MG63 (cell line): ENCODE measurements at places on chromosomes 5 and 9. TPM values are rescaled to one million over a fixed set of nuclear protein-coding genes. Genes with fewer than 3 reads are reported as not detected.

GRCh38 chr9:97411789-97412625 is at the start of gene TDRD7:
TSS of gene TDRD7 (plus strand) at chr9:97412096. CDS start at chr9:97428466, 16,370 bp downstream.
- peak; percentile 71 for DNase-seq

Gene ANXA1
- 531 and 667 TPM in 2 replicates for total RNA-seq

DNA sequence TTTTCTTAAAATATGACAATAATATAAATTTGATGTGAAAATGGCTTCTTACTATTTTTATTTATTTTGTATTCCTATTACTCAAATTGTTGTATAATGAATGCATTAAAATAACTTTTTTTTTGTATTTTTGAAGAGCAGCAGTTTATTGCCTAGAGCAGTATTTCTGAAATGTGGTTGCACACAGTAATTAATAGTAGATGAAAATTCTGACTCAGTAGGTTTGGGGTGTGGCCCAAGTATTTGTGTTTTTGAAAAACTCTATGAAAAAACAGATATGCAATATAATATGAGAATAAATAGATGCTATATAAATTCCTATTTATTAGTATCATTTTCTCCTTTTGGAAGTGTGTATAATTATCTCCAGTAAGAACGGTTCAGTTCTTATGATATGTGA is 2225.3 kb upstream of the C9orf72 start:
- no peak for DNase-seq

Gene SPATA31E1
- not detected in 2 replicates for total RNA-seq
